ENCODE measurements at places on chromosomes 5 and 9. TPM values are rescaled to one million over a fixed set of nuclear protein-coding genes. Genes with fewer than 3 reads are reported as not detected.

DNA sequence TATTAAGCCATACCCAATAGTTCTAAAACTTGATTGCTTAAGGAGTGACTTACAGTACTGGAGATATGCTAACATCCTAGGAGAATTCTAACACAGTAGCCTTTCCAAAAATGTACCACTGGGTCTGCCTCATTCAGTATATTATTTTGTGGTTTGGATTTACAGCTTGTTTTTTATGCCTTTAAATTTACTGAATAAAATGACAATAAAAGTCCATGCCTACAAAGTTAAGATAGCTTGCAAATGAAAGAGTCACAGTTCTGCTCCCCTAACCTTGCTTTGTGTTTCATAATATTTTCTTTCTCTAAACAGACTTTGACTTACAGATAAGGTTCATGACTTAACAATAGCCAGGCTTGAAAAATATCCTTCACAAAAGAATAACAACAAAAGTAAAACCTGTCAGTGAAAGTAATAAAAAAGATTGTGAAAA, 951.1 kb upstream of the NUDT12 start:
- H3K4me1 ChIP-seq, result no peaks in the 10 kb centered on the region
- H3K36me3 ChIP-seq, result no peaks in the 10 kb centered on the region
- H3K27ac ChIP-seq, result no peak overlapping the region
- H3K4me3 ChIP-seq, result no peak overlapping the region
- H3K27me3 ChIP-seq, result no peaks in the 10 kb centered on the region

DNA sequence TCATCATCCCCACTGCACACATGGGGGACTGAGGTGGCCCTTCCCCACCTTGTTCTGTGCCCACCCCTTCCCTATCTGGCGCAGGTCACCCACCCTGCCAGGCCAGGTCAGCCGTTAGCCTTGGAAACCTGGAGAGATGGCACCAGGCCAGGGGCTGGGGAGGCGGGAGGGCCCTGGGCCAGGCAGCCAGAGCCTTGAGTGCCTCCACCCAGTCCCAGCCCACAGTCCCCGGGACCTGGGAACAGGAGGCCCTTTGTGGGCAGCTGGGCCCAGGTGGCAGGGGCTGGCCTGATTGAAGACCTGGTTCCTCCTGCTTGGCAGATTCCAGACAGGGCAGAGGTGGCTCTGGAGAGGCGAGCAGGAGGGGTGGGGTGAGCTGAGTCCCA, 70.6 kb downstream of the LRSAM1 start:
- peaks cover 38% of the 10 kb centered on the region for H3K4me1 ChIP-seq
- no peak for DNase-seq
- H3K27me3 ChIP-seq, result no peaks in the 10 kb centered on the region
- H3K27ac ChIP-seq, result peak overlapping the region; percentile 81
- H3K4me3 ChIP-seq, result no peak overlapping the region
- H3K36me3 ChIP-seq, result peaks cover 62% of the 10 kb centered on the region

DNA sequence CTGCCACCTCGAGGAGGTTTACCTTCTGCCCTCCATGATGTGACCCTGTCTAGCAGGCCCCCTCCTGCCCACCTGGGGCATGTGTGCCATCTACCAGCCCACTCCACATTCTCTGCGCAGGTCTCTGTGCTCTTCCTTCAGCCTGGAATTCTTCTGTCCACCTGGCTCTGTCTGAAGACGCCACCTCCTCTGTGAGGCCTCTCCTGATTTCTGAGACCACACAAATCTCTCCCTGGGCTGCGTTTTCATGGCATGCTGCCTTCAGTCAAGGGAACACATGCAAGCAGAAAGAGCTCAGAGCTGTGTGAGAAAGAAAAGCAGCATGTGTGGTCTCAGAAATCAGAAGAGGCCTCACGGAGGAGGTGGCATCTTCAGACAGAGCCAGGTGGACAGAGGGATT, 22.1 kb downstream of the FOXE1 start:
- no peaks in the 10 kb centered on the region for H3K36me3 ChIP-seq
- no peak for DNase-seq
- no peak overlapping the region for H3K4me3 ChIP-seq
- H3K4me1 ChIP-seq, result peaks cover 10% of the 10 kb centered on the region
- no peaks in the 10 kb centered on the region for H3K27me3 ChIP-seq

DNA sequence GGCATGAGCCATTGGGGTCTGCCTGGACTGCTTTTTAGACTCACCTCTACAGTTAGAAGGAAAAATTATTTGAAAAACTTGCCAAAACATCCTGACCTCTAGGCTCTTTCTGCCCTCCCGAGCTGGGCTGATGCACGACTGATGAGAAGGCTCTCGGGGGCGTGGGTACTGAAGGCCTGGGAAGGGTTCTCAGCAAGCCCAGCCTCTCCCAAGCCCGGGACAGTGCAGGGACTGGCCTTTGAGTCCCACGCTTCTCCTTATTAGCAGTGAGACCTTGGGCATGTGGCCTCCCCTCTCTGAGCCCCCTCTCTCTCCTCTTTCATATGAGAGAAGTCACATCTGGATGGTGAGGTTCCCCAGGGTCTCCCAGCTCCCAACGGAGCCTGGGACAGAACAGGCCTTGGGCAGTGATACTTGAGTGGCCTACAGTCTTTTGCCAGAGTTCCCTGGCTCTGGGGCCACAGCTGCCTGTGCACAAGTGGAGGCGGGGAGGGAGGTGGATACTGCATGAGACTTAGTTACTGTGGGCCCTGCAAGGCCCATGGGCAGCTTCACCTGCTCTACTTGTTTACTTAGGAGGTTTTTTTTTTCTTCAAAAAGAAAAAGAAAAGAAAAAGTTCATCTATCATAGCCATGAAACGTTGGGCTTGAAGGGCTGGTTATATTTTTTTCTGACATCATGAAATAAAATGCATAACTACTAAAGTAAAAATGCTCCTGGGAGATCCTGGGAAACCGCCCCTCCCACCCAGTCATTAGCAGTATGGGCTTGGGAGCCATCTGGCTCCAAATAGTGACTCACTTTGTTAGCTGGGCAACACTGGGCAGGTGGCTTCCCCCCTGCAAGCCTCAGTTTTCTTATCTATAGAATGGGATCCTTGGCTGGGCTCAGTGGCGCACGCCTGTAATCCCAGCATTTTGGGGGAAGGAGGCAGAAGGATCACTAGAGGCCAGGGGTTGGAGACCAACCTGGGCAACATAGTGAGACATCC, 139.4 kb downstream of the GAPVD1 start:
- H3K27ac ChIP-seq, result no peak overlapping the region
- no peaks in the 10 kb centered on the region for H3K36me3 ChIP-seq
- H3K27me3 ChIP-seq, result no peaks in the 10 kb centered on the region
- no peak overlapping the region for H3K4me3 ChIP-seq

- H3K4me3 ChIP-seq, result no peak overlapping the region
- H3K4me1 ChIP-seq, result no peaks in the 10 kb centered on the region
- no peaks in the 10 kb centered on the region for H3K36me3 ChIP-seq
Observed at GRCh38 chr5:144453753-144454152, 283.1 kb downstream of the KCTD16 start.

- H3K27me3 ChIP-seq, result no peaks in the 10 kb centered on the region
- no peaks in the 10 kb centered on the region for H3K4me1 ChIP-seq
- H3K4me3 ChIP-seq, result no peak overlapping the region
- no peak overlapping the region for H3K27ac ChIP-seq
- DNase-seq, result no peak
Observed at GRCh38 chr5:133159543-133159942, 107.7 kb downstream of the HSPA4 start.

GRCh38 chr9:18405240-18405639, 68.7 kb upstream of the ADAMTSL1 start:
- no peak overlapping the region for H3K4me3 ChIP-seq
- H3K27me3 ChIP-seq, result no peaks in the 10 kb centered on the region
- no peak for DNase-seq
- H3K36me3 ChIP-seq, result no peaks in the 10 kb centered on the region

DNA sequence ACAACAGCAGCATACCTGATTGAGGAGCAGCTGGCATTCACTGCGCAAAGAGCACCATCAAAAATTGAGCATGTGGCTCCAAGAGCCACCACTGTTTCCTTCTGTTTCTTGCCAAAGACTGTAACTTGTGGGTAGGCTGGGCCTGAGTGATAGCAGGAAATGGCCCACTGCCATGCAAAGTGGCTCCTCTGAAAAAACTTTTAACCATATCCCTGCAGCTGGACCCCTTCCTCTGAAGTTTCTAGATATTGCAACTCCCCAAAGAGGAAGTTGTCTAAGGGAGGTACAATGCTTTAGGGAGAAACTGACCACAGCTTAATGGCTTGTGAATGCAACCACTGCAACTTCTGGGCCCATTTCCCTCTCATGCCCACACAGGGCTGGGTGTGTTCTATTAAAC, 355.4 kb upstream of the PDE4D start:
- H3K27me3 ChIP-seq, result no peaks in the 10 kb centered on the region
- peaks cover 8% of the 10 kb centered on the region for H3K4me1 ChIP-seq
- no peak overlapping the region for H3K4me3 ChIP-seq
- H3K27ac ChIP-seq, result no peak overlapping the region
- no peak for DNase-seq

- H3K4me3 ChIP-seq, result no peak overlapping the region
- no peaks in the 10 kb centered on the region for H3K27me3 ChIP-seq
Observed at GRCh38 chr9:3200331-3200774, 325.4 kb downstream of the RFX3 start.

DNA sequence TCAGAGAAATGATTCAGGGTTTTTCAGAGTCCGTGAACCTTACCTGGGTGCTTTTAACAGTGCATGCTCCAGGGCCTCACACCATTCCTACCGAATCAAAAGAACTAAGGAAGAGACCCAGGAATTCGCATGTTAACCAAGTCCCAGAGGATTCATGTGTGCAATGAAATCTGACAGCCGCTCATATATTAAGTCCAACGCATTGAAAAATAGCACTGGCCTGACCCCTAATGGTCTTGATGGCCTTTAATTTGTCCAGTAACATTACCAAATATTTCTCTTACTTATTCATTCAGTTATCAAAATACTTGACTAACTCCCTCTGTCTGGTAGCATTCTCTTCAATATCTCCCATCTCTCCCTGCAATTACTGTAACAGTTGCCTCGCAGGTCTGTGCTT, 55.0 kb upstream of the MARCHF11 start:
- H3K4me3 ChIP-seq, result no peak overlapping the region
- no peaks in the 10 kb centered on the region for H3K27me3 ChIP-seq
- no peaks in the 10 kb centered on the region for H3K4me1 ChIP-seq
- no peaks in the 10 kb centered on the region for H3K36me3 ChIP-seq
- DNase-seq, result no peak

GRCh38 chr5:117863586-117864296, 1124.6 kb downstream of the DTWD2 start:
- no peaks in the 10 kb centered on the region for H3K27me3 ChIP-seq
- DNase-seq, result no peak
- H3K4me1 ChIP-seq, result no peaks in the 10 kb centered on the region
- H3K36me3 ChIP-seq, result no peaks in the 10 kb centered on the region

- peaks cover 21% of the 10 kb centered on the region for H3K27me3 ChIP-seq
- H3K27ac ChIP-seq, result no peak overlapping the region
- no peaks in the 10 kb centered on the region for H3K36me3 ChIP-seq
- no peaks in the 10 kb centered on the region for H3K4me1 ChIP-seq
- no peak overlapping the region for H3K4me3 ChIP-seq
Observed at GRCh38 chr5:175609526-175609925, 48.3 kb upstream of the HRH2 start.

Gene ZNF608
- 28.7 TPM for total RNA-seq

Gene MAN1B1
- 25.3 TPM for total RNA-seq

Gene LCN10
- total RNA-seq, result 7.6 TPM

Gene BTNL9
- 9.6 TPM for total RNA-seq

Gene SPINK6
- not detected for total RNA-seq

Gene CHMP5
- 63.0 TPM for total RNA-seq

Gene THOC3
- total RNA-seq, result 26.8 TPM

Gene RASGRF2
- total RNA-seq, result 4.2 TPM

Gene GRM6
- not detected for total RNA-seq

All from esophagus muscularis mucosa (tissue), 4 donors.